NCI-H1694 (cell line): ENCODE measurements at places on chromosomes 11 and 22.

GRCh38 chr11:34134765-34135164 lies 29.3 kb downstream of the NAT10 start:
- DNase-seq, result no peak

GRCh38 chr11:7690648-7691047 lies 15.6 kb downstream of the OVCH2 start:
- DNase-seq, result no peak

GRCh38 chr11:2383852-2384804 lies 7.0 kb downstream of the CD81 start:
- DNase-seq, result no peak

GRCh38 chr11:118380571-118380970 lies 20.8 kb upstream of the ATP5MG start:
- DNase-seq, result no peak

GRCh38 chr11:77457340-77457739 lies 16.6 kb downstream of the PAK1 start:
- DNase-seq, result no peak

GRCh38 chr11:34593085-34593484 lies 27.8 kb upstream of the EHF start:
- no peak for DNase-seq

GRCh38 chr11:19814421-19814820 lies 101.8 kb downstream of the NAV2 start:
- DNase-seq, result no peak

GRCh38 chr11:122478986-122479385 lies 176.5 kb upstream of the UBASH3B start:
- no peak for DNase-seq

GRCh38 chr11:20647976-20648565 lies 21.3 kb upstream of the NELL1 start:
- DNase-seq, result peak; percentile 46
